Spinal cord (tissue), 10 donors: ENCODE measurements at places on chromosomes 12 and 14. TPM values are rescaled to one million over a fixed set of nuclear protein-coding genes. Genes with fewer than 3 reads are reported as not detected.

HOXC12 gene
- not detected for total RNA-seq

C12orf42 gene
- not detected for total RNA-seq

RNASE3 gene
- total RNA-seq = 0.55 TPM

LGR5 gene
- total RNA-seq = 1.6 TPM

PRPH gene
- 141 TPM for total RNA-seq

GPR84 gene
- 0.33 TPM for total RNA-seq

SMIM41 gene
- 0.59 TPM for total RNA-seq

ADGRD1 gene
- 15.4 TPM for total RNA-seq

TAS2R7 gene
- not detected for total RNA-seq

SMCO2 gene
- total RNA-seq = 0.40 TPM

TXNDC16 gene
- 36.6 TPM for total RNA-seq

MANSC1 gene
- total RNA-seq = 5.3 TPM

OASL gene
- total RNA-seq = 0.59 TPM

HDAC7 gene
- 13.5 TPM for total RNA-seq

SLC25A21 gene
- total RNA-seq = 0.99 TPM

KCNH5 gene
- 17.9 TPM for total RNA-seq

PTPRQ gene
- 1.3 TPM for total RNA-seq

KRT75 gene
- total RNA-seq = not detected

KLRB1 gene
- 0.33 TPM for total RNA-seq

CCDC38 gene
- not detected for total RNA-seq

RHOJ gene
- total RNA-seq = 11.9 TPM

GLI1 gene
- total RNA-seq = 2.6 TPM

FAM222A gene
- total RNA-seq = 7.3 TPM

SERPINA6 gene
- 0.06 TPM for total RNA-seq

SDR9C7 gene
- total RNA-seq = 0.20 TPM

ABCC9 gene
- total RNA-seq = 26.8 TPM

ACYP1 gene
- 23.0 TPM for total RNA-seq

CCDC198 gene
- total RNA-seq = 11.3 TPM

MCRS1 gene
- total RNA-seq = 59.7 TPM

MYF5 gene
- total RNA-seq = not detected

EXOC3L4 gene
- not detected for total RNA-seq

CABP1 gene
- total RNA-seq = 6.8 TPM

CLEC4D gene
- 2.6 TPM for total RNA-seq

LIN52 gene
- total RNA-seq = 16.1 TPM

NKX2-1 gene
- 0.39 TPM for total RNA-seq

TNFAIP2 gene
- total RNA-seq = 11.5 TPM

APOF gene
- total RNA-seq = not detected

HVCN1 gene
- total RNA-seq = 10.7 TPM

STAT6 gene
- 28.0 TPM for total RNA-seq

NGB gene
- 9.6 TPM for total RNA-seq

FOXN4 gene
- total RNA-seq = not detected

SPIC gene
- total RNA-seq = not detected

RFLNA gene
- 35.5 TPM for total RNA-seq

POTEM gene
- not detected for total RNA-seq
